Activated naive CD4-positive, alpha-beta T cell treated with anti-CD3 and anti-CD28 coated beads, Interleukin-2, amount 10 ng/mL, durations not matched to agents 7 days and 5 days (primary cell): ENCODE measurements at places on chromosomes 13 and 19.

DNA sequence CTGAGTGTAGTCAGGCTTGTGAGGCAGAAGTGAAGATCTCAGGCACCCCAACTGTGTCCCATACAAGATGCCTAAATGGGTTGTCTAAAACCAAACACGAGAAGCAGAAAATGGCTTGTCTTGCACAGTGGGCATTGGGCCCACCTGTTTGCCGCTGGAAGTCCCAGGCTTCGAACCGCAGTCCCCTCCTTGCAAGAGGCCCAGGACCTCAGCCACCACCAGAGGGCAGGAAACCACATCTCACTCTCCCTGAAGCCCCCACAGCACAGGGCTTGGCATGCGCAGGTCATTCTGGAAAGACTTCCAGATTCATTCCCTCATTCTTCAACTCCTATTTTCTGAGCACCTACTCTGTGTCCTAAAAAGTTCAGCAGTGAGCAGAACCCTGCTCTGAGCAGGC lies 973.7 kb downstream of the UQCRFS1 start:
- DNase-seq, result no peak

- no peak for DNase-seq
These were observed 902.3 kb upstream of the SLITRK1 start for GRCh38 chr13:84784443-84785153.

DNA sequence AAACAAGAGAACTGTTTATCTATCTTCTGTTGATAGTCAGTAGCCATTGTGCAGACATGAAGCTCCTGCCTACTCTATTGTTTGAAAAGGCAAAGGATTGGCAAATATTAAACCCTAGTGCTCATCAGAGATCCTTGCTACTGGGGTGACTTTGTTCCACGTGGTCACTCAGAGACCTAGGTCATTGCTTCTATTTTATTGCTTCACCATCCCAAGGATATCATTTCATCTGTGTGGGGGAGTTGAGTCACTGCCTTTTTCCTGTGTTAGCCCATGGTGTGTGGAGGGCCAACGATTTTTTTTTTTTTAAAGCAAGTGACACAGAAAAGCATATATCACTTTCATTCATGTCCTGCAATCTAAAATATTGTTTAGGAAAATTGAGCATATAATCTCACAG lies 254.1 kb upstream of the RXFP2 start:
- DNase-seq, result no peak

DNA sequence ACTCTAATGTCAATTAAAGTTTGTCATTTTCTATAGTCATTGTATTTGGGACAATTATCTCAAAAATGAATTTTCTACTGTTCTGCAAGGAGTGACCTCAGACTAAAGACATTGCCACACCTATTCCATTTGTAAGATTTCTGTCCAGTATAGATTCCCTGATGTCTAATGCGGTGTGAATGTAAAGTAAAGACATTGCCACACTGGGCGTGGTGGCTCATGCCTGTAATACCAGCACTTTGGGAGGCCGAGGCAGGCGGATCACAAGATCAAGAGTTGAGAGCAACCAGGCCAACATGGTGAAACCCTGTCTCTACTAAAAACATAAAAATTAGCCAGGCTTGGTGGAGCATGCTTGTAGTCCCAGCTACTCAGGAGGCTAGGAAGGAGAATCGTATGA lies 13.8 kb upstream of the ZNF83 start:
- DNase-seq, result no peak

GRCh38 chr19:39494661-39495060 lies 4.1 kb upstream of the DLL3 start:
- DNase-seq, result no peak
